ENCODE measurements at places on chromosomes 7 and 10.
A peak's percentile ranks its signal among the peaks of the same experiment; 100 is the strongest.

GRCh38 chr10:17951868-17952371 lies at the start of gene SLC39A12:
Gene SLC39A12, plus strand, starts transcription at chr10:17951918. Its CDS starts 1,359 bp downstream, at chr10:17953277.
- DNase-seq = no peak

DNA sequence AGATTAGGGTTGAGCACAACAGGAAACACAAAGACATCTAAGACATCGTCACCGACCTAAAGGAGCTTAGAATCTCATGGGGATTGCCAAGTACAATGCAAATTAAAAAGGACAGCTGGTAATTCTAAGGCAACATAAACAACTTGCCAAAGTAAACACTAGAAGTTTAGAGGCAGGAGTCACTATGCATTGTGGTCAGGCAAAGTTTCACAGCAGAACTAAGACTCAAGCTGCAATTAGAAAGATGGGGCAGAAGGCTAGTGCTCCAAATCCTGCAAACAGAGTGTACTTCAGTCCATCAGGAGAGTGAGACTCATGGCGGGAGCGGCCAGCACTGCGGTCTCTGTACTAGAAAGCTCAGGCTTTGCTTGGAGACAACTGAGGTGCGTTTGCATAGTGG lies 52.7 kb downstream of the HIPK2 start:
- DNase-seq = no peak

GRCh38 chr7:129202058-129202777 lies 13.8 kb downstream of the SMO start:
- no peak for DNase-seq

- DNase-seq = no peak
These were observed 25.1 kb downstream of the HDAC9 start for GRCh38 chr7:18520450-18521235.

GRCh38 chr7:75968012-75968411 lies 26.4 kb downstream of the TMEM120A start:
- DNase-seq = no peak

DNA sequence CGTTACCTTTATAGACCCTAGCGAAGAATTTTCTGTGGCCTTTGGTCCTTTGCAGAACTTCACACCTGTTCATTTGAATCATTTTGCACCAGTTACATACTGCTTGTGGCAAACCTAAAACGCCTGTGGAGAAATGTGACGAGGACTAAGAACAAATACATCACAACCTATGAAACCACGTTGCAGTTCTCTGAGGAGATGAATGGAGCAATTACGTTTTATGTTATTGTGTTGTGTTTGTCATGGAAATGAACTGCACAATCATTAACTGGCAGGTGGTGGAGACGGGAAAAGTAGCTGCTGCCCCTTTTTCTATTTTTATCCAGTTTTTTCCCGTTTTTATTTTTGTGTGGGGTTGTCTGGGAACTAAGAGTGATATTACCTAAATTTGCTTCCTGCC lies 505.5 kb downstream of the SDK1 start:
- DNase-seq = no peak

GRCh38 chr7:22628112-22628511 lies 98.9 kb upstream of the IL6 start:
- no peak for DNase-seq

- no peak for DNase-seq
These were observed 72.1 kb downstream of the PKD1L1 start for GRCh38 chr7:47875998-47876744.

DNA sequence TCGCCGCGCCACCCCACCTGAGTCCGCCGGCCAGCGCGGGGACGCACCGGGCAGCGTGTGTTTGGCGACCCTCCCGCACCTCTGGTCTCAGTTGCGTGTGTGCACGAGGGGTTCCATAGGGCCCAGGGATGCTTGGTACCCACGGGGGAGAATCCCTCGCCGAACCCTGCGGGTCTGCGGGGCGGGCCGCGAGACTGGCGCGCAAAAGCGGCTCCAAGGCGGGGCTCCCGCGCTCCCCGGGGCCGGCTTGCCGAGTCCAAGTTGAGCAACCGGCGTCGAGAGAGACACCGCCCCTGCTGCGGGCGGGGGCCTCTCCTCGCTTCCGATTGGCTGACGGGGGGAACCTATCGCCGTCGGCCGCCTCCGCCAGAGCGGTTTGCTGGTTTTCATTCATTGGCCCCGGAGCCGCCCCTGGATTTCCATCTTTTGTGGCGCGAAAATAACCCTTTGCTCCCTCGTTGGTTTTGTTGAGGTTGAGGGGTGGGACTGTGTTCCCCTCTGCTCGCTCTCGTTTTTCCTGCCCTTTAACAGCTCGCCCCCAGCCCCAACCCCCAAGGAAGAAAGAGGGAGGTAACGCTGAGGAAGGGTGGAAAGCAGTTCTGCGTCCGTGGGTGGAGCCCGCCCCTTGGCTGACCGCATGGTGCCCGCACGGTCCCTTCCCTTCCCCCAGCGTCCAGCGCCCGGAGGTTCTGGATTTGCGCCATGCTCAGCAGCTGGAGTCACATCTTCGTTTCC lies 4.0 kb upstream of the IGF2BP3 start:
- DNase-seq = no peak

DNA sequence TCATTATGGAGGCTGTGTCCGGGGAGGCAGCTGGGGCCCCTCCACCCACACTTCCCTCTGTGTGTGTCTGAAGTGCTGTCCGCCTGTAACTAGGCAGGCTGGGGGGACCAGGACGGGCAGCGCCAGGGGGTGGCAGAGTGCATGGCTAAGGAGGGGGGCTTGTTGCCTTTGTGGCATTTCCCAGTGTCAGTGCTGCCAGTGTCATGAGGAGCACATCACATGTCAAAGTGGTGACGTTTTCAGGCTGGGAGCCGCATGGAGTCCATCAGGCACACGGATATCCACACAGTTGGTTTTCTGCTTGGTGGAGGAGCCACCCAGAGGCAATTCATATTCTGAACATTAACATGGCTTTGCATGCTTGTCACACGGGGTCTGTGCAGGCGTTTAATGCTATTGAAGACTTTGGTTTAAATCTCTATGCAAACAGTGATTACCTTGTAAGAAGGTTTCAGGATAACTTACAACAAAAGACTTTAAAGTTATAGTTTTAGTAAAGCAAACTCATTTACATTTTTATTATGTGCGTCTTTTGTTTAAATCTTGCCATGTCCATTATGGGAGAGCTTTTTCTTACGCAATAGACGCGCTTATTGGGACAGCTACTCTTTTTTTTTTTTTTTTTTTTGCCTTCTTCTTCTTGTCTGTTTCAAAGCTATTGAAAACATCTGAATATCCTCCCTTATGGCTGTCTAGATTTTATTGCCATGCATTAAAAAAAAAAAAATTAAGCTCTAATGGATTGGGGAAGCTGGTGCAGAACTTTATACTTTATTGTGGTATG lies 52.9 kb downstream of the C10orf67 start:
- no peak for DNase-seq

DNA sequence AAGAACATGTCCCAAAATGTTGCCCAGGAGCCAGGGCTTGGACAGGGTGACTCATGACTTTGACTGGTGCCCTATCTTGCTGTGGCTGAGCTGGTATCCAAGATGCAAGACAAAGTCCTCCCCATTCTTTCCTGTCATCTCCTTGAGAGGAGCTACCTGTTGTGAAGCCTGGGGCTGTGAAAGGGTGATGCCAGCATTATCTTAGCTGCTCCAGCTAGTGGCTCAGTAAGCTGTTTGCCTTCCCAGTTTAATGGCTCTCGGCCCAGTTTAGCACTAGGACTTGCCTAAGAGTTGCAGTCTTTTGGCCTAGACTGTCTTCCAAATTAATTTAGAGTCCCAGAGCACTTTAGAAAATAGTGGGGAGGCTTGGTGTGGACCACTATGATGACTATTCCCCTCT lies 424.3 kb upstream of the NRG3 start:
- no peak for DNase-seq

- DNase-seq = no peak
These were observed 35.3 kb downstream of the TRRAP start for GRCh38 chr7:98913612-98914011.

GRCh38 chr7:106335814-106336213 lies 51.0 kb upstream of the NAMPT start:
- no peak for DNase-seq

DNA sequence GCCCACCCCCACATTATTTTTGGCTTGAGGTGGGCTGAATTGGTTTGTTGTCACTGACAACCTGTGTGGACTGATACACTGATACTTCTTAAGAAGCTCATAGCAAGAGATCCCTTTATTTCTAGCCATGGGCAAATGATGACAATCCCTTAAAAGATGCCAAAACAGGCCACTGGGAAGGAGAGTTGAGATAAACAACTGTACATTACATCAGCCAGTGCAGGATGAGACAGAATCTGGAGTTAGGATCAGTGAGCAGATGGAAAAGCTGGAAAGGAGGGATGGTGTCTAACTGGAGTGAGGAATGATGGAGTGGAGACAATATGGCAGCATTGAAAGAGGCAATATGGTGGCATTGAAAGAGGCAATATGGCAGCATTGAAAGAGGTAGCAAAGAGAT lies 195.9 kb upstream of the LYZL2 start:
- no peak for DNase-seq

GRCh38 chr7:101106386-101106785 lies 20.5 kb upstream of the SERPINE1 start:
- no peak for DNase-seq

- no peak for DNase-seq
These were observed 68.2 kb downstream of the SLC37A3 start for GRCh38 chr7:140330128-140330527.

GRCh38 chr10:31148951-31149350 lies 117.3 kb upstream of the ZNF438 start:
- DNase-seq = no peak

DNA sequence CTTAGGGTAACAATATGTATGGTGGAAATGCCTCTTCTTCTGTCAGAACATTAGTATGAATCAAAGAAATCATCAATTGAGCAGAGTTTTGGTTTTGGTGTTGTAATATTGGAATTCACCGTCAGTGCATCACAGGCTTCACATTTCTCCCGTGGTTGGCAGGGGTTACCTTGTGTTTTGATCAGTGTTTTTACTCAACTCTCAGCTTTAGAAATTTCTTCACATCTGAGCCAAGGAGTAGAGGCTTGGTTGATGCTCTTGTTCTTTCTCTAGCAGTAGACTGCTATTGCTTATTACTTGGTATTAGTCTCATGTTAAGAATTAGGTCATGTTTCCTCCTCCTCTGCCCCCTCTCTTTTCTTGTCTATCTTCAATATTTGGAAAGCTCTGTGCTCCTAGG lies 188.8 kb upstream of the SMIM30 start:
- DNase-seq = no peak

GRCh38 chr10:72887043-72887442 lies 6.5 kb upstream of the OIT3 start:
- no peak for DNase-seq

GRCh38 chr10:63976538-63976937 lies 455.3 kb downstream of the REEP3 start:
- no peak for DNase-seq

- DNase-seq = peak; percentile 24
These were observed at the start of gene PDSS1 for GRCh38 chr10:26697163-26697921. Gene PDSS1, plus strand, starts transcription at chr10:26697701. Its CDS starts 11 bp downstream, at chr10:26697712.

GRCh38 chr10:44899450-44900080 lies 11.6 kb upstream of the TMEM72 start:
- no peak for DNase-seq

GRCh38 chr7:50312250-50313162 lies 8.0 kb downstream of the IKZF1 start:
- DNase-seq = no peak

DNA sequence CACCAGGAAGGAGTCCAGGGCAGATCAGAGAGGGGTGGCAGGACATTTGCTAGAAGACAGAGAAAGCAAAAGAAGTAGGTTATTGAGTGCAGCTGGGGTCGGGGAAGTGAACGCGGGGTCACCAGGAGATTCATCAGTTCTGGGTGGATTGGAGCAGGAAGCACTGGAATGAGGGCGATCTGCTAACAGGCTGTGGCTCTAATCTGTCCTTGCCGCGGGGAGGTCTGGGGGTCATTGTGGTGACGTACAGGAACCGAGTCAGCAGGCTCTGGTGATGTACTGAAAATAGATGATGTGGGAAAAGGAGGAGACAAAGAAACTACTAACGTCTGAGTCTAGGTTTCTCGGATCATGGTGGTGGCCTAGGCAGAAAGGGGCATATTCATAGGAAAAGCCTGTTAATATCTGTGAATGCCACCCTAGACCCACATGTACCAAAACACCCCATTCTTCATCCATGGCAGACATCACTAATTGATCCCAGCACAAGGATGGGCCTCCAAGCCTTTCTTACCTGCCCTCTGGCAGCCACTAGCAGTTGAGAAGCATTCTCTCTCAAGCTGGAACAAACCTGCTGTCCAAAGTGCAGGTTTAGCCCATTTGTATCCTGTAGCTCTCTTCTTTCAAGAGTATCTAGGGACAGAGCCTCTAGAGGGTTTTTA lies 134.5 kb downstream of the C10orf105 start:
- DNase-seq = no peak

DNA sequence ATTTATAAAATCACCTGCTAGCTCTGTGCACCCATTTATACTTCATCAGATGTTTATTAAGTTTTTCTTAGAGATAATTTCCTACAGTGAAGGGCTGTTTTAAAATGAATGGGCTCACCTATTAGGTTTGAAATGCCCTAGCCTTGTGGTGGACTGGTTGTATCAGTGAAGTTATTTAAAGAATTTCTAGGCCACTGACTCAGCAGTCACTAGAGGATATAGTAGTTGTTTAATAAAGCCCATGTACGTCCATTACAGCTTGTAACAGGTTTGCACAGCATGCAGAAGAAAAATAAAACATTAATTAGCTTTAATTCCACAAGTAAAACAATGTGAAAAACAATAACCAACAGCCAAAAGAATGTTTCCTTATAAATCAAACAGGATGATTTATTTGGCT lies 128.0 kb downstream of the RSU1 start:
- DNase-seq = no peak

DNA sequence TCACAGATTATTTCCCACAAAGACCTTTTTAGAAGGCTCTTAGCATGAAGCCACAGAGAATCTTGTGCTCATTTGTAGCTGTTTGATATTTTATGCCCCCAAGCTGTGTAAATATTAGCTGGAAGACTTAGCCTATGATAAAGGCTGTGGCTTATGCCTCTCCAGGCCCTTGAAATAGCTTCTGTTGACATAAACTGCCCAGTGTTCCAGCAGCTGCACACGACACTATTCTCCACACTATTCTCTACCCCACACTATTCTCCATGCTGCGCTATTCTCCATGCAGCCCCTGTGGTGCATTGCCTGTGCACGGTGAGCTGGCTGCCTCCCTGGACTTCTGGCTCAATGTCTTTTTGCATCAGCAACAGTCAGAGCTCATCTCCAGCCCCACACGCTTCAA lies 13.1 kb downstream of the DDC start:
- DNase-seq = no peak

- DNase-seq = no peak
These were observed 164.3 kb downstream of the SUGCT start for GRCh38 chr7:40299097-40299496.

DNA sequence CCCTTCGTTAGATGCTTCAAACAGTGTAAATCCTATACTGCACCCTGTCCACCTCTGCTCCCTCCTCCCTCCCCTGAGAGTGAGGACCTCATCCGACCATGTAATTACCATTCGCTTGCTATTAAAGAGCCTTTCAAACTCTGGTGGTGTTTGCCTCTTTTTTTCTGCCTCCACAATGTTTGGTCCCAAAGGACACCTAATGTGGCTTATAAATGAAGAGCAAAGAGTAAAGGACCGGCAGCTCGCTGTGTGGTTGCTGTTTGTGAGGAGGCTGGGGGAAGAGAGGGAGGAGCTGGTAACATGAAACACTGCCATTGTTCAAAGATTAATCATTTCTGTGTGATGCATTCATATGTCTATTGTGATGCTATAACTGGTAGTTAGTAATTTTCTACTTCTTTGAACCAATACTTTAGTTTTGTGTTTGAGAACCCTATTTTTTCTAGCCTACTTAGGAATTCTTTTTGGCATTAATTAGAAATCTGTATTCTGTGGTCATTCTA lies 27.9 kb downstream of the MTURN start:
- no peak for DNase-seq
